Fibroblast of mammary gland (primary cell): ENCODE measurements at places on chromosomes 5 and 9.

GRCh38 chr5:39697881-39698280, 273.1 kb upstream of the DAB2 start:
- no peak for DNase-seq

GRCh38 chr9:1460143-1460769, 410.1 kb downstream of the DMRT2 start:
- DNase-seq, result peak; percentile 13

DNA sequence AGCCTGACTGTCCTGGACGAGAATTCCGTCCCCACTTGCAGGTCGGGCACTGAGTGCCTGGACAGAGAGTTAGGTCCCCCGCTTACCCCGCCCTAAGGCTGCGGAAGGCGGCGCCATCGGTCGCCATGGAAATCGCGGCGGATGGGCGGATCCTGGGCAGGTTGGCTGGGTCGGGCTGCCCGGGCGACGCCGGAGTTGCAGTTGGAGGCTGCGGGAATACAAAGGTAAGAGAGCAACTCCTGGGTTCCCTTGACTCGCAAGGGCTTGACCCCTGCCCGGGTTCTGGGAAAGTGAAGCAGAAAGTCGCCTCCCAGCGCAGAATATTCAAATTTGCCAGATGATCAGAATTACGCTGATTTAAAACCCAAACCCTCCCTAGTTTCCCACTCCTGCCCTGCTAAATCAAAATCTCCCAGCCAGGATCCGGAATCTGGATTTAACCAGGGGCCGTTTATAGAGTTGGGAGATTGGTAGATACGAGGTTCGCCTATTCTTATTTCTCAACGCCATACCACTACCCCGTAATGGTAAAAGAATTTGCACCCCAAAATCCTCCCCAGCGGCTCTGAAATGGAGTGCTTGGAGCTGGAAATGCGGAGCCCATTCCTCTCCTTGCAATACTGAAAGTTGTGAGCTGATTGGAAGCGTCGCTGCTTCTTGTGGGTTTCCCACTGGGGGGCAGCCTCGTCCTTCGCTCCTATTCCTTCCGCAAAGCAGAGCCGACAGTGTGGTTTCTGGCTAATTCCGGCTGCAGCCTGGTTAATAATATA, 156.4 kb upstream of the RASEF start:
- peak; percentile 78 for DNase-seq

- no peak for DNase-seq
Measured at GRCh38 chr9:18404434-18405029, 69.4 kb upstream of the ADAMTSL1 start.
